ENCODE measurements at places on chromosomes 6 and 20.

GRCh38 chr20:43976547-43976946 lies 61.9 kb downstream of the TOX2 start:
- no peak for DNase-seq

GRCh38 chr6:8633762-8634161 lies 198.4 kb upstream of the SLC35B3 start:
- no peak for DNase-seq

- no peak for DNase-seq
Measured at GRCh38 chr6:6006428-6007365, at the start of gene NRN1. Gene NRN1, minus strand, starts transcription at chr6:6006925. Its CDS starts 176 bp downstream, at chr6:6006749.

DNA sequence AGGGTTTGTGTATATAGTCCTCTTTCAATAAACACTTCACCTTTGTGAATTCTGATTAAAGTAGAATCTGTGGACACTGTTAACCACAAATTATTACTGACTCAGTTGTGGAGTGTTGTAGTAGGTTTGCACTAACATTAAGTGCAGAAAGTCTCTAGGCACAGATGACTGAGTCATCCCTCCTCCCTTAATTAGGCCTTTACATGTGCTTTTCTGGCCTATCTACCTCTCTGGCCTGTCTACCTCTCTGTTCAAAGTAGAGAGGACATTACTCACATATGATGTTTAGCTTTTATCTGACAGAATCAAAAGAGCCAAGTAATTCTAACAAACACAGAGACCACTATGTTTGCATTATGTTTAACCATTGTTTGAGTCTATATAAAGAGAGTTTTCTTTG lies 783.0 kb downstream of the TENT5A start:
- DNase-seq = no peak

- peak; percentile 70 for DNase-seq
Measured at GRCh38 chr20:60903325-60903971, 348.6 kb upstream of the CDH4 start.

- no peak for DNase-seq
Measured at GRCh38 chr6:82259389-82259788, 11.8 kb upstream of the IBTK start.

DNA sequence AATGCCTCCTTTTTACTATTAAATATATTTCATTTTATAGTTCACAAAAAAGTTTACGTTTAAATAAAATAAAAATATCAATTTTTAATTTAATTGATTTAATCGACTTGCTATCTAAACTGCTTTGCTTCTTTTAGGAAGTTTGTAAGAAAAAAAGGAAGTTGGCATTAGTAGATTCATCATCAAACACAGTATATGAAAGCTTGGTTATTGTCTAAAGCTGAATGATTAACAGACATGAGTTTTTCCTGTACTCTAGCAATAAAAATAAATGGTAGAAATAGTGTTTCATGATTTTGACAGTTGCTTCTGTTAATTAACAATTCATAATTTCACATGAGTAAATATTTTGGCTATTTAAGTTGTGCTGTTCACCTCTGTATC lies 1285.5 kb upstream of the GJE1 start:
- DNase-seq = no peak

DNA sequence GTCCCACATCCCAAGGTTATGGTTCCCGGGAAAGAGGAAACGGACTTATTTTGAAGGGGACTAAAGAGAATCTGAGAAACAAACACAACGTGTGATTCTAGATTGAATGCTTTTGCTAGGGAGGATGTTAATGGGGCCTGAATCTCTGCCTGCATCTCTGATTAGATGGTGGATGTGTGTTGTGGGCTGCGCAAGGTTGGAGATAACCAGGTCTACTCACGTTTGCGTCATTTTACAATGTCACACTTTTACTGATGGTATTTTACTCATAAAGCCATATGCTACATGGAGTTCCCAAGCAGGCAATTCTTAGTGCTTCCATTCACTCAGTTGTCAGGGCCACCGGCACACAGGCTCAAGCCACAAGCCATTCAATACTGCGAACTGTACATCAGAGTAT lies 23.2 kb upstream of the CCR6 start:
- DNase-seq = no peak

GRCh38 chr6:157230910-157231309 lies 92.4 kb downstream of the TMEM242 start:
- no peak for DNase-seq

DNA sequence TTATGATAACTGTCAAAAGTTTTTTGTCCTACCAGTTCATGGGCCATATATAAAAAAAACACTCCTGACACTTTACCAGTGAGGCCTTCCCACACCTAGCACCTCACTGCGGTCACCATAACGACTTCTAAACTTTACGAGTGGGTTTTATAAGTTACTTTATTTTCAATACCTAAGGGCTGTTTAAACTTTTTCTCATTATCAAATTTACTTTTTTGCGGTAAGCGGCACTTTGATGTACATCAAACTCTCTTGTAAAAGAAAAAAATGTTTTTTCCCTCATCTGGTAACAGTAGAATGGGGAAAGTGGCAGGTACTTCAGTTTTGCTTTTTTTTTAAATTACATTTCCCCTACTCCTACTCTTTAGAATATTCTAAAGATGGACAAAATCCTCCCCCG lies 36.2 kb downstream of the FYN start:
- DNase-seq = no peak

- no peak for DNase-seq
Measured at GRCh38 chr6:159979136-159979874, 10.4 kb downstream of the IGF2R start.

- DNase-seq = no peak
Measured at GRCh38 chr6:167437888-167438484, 113.1 kb downstream of the TTLL2 start.

- DNase-seq = no peak
Measured at GRCh38 chr20:41371371-41371770, 4.8 kb upstream of the EMILIN3 start.

- no peak for DNase-seq
Measured at GRCh38 chr6:16187176-16187575, 51.2 kb upstream of the GMPR start.

GRCh38 chr6:78589436-78589835 lies 277.9 kb upstream of the IRAK1BP1 start:
- DNase-seq = no peak

DNA sequence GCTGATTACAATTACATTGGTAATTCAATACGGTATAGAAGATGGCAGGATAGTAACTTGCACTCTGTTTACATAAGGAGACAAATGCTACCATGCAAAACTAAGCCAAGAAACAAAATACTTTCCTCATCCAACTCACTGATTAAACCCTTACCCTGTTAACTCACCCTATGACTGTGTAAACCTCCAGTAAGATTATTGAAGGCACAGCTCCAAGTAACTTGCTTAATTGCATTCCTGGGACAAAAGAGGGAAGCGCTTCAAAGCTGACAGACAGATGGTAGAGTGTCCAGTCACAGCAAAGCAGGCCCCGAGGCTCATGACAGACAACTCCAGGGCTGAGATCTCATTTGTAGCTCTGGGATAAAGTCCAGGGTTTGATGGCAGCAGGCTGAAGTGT lies 6.9 kb upstream of the KIF16B start:
- no peak for DNase-seq

GRCh38 chr20:44752099-44752931 lies 6.7 kb downstream of the KCNK15 start:
- DNase-seq = no peak

DNA sequence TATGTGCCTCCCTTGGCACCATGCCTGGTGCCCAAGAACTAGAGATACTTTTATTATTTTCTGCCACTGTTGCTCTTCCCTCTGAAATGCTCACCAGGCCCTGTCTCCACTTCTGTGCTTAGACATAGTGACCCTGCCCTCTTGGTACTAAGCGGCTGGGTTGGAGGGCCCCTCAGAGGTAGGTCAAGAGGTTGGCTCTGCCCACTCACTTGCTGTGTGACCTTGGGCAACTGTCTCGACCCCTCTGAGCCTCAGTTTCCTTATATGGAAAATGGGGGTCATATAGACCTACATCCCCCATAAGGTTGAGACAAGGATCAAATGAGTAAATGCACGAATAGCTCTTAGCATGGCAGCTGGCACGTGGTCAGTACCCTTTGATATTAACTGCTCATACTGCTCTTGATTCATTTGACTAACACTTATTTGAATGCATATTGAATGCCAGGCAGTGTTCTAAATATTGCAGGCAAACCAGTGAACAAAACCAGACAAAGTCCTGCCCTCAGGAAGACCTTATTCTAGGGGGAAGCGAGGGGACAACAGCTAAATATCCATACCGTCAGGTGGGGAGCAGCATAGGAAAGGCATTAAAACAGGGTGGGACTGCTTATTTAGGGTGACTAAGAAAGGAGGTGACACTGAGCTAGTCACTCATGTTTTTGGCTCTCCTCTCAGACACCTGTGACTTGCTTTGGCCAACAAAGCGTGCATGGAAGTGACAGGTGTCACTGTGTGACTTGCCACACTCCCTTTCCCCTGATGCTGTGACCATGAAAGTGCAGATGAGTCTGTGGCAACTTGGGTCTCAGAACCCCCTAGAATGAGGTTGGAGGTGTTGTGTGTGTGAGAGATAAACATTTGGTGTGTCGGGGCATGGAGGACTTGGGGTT lies 14.3 kb upstream of the SPO11 start:
- DNase-seq = peak; percentile 60

GRCh38 chr6:87698547-87699006 lies 3.5 kb downstream of the AKIRIN2 start:
- no peak for DNase-seq

DNA sequence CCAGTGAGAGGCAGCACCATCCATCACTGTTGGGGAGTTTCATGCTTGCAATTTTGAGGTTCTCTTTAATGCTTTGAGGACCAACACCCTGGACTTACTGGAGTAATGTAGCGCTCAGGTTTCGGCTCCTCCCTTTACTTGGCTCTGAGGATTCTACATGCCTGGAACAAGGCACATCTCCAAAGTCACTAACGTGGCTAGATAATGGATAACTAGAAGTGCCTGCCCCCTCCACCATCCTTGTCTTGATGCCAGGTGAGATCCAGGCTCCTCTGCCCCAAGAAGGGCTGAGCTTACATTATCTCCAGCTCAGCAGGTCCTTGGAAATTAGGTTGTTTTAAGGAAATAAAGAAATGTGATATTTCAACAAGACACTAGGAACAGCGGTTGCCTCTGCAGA lies 75.5 kb upstream of the ZNFX1 start:
- DNase-seq = no peak

DNA sequence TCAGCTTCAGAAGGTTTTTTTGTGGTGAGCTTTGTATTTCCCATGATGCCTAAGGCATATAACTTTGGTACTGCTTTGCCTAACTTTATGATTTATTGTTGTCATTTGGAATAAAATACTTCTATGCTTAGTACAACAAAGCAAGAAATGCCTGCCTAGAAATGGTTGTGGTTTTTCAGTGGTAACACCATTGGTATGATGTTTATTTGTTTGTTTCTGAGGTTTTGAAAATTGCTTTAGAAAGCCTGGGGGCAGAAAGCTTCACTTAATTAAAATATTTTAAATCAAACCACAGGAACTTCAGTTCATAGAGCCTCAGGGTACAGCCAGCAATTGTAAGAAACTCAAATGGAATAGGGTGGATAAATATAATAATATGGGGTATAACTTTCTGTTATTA lies 351.2 kb upstream of the MAP3K7 start:
- DNase-seq = no peak

DNA sequence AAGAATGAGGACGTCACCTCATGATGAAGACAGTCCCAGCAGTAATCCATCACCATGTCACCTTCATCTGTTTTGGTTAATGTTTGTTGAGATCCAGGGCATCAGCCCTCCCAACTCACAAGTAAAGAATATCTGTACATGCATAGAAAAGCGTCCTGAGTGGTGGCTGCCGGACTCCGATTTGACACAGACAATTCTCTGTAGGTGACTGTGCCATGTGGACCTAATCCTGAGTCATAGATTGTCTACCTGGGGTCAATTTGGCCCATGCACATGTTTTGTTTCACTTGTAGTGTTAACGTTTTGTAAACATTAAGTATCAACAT lies 168.4 kb upstream of the UST start:
- no peak for DNase-seq

DNA sequence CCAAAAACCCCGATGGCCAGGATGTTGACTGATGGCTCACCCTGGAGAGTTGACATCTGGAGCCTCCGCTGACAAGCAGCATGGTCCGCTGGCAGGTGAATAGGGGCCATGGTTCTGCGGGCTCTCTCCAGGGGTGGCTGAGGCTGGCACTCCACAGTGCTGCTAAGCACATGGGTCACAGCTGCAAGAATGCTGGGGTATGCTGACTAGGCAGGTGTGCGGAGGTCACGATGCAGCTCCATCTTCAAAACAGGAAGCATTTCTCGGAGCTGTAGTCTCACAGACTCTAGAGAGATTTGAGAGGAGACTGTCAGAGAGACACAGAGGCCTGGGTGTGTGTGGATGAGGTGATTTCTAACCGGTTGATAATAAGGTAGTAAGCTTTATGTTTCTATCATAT lies 341.6 kb downstream of the NRN1 start:
- DNase-seq = no peak

DNA sequence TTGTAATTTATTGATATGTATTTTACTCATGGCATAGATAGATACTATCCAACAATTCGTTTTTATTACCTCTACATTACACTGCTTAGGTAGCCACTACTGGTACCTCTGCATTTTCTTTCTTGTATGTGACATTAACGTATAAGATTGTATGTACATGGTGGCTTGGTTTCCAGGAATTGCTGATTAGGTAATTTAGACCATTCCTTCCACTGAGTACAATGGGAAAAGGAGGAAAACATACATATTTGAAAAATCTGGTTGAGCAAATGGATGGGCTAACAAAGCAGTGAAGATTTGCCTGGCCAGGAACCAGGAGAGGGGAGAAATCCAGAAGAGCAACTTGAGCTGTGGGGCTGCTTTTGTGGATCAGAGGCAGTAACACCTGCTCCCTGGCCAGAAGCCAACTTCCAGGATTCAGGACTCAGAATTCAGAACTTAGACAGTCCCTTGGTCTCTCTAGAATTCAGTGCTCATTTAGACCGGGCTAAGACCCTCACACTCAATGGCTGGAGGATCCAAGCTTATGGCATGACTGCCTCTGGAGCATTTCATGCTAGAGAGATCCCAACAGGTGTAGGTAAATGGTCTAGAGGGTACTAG lies 17.9 kb upstream of the MICB start:
- no peak for DNase-seq
